ENCODE measurements at places on chromosomes 2 and 18. TPM values are rescaled to one million over a fixed set of nuclear protein-coding genes. Genes with fewer than 3 reads are reported as not detected.

Gene MAPK4
- 8.5 TPM for total RNA-seq

DNA sequence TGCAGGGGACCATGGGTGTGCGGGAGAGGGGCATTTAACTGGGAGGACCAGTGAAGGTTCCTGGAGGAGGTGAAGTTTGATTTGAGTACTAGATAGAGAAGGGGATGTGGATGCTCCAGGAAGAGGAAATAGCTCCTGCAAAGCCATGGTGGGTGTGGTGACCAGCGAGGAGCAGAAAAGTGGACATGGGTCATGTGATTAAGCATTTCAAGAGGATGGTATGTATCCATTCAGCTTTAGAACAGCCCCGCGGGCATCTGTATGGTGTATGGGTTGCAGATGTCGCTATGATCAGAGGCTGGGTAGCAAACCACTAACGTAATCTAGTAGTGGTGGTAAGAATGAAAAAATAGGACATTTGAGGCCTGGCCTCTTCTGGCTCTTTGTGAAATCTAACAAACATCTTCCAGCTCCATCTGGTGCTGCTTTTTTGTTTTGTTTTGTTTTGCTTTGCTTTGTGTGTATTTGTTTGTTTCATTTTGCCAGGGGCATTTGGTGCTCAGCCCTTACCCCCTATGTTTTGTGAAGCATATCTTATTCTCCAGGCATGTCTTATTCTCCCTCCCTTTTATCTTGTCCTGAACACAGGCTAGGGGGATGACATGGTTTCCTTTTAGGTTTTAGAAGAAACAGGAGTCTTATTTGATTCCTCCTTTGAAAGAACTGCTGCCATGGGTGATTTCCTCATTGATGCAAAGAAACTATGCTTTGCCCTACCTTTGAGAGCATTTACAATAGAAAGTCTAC is 226.1 kb downstream of the LRRTM1 start:
- H3K4me1 ChIP-seq, result no peaks in the 10 kb centered on the region
- H3K36me3 ChIP-seq, result no peaks in the 10 kb centered on the region
- no peak for DNase-seq
- no peak overlapping the region for H3K27ac ChIP-seq
- H3K27me3 ChIP-seq, result no peaks in the 10 kb centered on the region
- no peak overlapping the region for H3K4me3 ChIP-seq

Gene COL4A4
- 3.1 TPM for total RNA-seq

Gene AFG3L2
- total RNA-seq, result 94.9 TPM

- H3K4me1 ChIP-seq, result no peaks in the 10 kb centered on the region
- H3K27me3 ChIP-seq, result no peaks in the 10 kb centered on the region
- no peak overlapping the region for H3K27ac ChIP-seq
- H3K4me3 ChIP-seq, result no peak overlapping the region
- H3K36me3 ChIP-seq, result no peaks in the 10 kb centered on the region
- no peak for DNase-seq
Measured at GRCh38 chr2:234437642-234438304, 59.1 kb downstream of the ARL4C start.

All from GM23338 (cell line).